ENCODE measurements at places on chromosomes 5 and 9.

DNA sequence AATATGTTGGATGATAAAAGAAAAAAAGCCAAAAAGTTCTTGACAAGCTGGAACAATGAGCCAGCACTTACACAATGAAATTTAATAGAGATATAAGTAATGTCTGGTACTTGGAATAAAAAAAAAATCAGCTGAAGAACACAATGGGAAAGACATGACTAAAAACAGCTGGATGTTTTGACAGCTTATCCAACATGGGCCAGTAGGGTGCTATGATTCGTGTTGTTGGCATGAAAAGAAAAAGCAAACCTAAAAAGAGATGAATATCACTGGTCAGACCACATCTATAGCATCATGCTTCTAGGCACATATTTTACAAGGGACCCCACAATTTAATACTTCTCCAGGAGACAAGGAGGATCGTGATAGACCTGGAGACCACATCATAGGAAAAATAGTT lies 175.3 kb downstream of the ARL15 start:
- no peak for DNase-seq

- DNase-seq = no peak
Observed at GRCh38 chr5:148125641-148126040, 42.7 kb upstream of the SPINK14 start.

- DNase-seq = no peak
Observed at GRCh38 chr5:22594491-22594890, 258.7 kb downstream of the CDH12 start.

GRCh38 chr9:80127920-80128319 lies 556.2 kb downstream of the TLE4 start:
- no peak for DNase-seq

DNA sequence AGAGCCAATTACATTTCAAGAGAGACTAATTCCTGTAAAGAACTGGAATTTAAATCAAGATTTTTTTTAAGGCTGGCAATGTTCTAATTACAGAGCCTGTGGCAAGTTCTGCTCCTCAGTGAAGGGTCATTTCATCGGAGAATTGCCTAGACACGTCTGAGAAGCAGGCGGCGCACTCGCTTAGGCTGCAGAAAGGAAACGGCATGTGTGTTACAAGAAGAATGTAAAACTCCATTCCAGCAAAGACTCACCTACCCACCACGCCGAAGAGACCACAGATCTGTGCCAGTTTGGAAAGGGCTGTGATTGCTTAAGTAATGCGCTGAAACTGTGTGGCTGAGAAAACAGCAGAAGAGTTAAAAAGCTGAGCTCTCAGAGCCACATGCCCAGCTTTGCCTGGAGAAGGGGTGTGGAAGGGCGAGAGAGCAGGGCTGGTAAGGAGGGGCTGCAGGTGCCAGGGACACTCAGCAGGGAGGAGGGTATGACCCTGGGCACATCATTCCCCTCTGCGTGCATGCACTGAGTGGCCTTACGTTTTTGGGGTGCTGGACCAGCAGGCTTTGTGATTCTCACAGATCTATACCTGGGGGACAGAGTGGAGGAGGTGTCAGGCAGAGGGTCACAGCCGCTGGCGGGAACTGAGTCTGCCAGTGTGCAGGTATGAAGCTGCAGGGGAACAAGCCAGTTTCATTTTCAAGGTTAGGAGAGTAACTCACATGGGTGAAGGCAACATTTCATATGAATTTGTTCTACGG lies 17.8 kb upstream of the SLC25A51 start:
- no peak for DNase-seq

DNA sequence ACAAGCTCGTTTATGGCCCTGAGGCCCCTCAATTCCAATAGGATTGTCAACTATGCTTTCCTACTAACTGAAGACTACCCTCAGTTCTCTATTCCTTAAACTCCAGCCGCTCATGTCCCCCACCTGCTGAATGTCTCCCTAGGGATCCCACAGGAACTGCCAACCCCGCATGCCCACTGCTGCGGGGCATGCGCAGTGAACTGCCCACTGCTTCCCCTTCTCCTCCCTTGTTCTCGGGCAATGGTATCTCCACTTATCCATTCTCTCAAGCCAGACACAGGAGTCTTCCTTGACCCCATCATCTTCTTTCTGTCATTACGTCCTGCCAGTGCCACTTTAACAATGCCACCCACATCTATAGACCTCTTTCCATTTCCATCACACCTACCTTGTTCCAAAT lies 90.0 kb downstream of the FGF18 start:
- no peak for DNase-seq

- DNase-seq = no peak
Observed at GRCh38 chr5:97735209-97735608, 552.2 kb upstream of the RIOK2 start.

- DNase-seq = no peak
Observed at GRCh38 chr5:17378346-17378997, 119.6 kb upstream of the TAF11L2 start.

DNA sequence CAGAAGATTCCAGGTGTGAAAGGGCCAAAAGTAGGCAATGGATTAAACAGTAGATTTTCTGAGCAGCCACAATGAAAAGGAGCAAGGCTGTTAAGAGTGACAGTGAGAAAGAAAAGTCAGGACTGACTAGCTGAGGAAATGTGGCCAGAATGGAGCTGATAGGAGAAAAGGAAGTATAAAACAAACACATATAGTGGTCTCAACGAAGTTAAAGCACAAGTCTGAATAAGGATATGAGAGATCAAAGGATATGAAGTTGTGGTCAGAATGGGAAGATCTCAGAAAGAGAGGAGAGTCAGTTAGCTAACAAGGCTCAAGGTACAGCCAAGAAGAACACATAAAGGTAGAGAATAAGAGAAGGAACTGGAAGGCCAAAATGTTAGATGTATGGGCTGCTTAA lies 39.9 kb downstream of the FNIP1 start:
- DNase-seq = no peak

GRCh38 chr5:137055271-137055872 lies 443.8 kb downstream of the SPOCK1 start:
- no peak for DNase-seq

DNA sequence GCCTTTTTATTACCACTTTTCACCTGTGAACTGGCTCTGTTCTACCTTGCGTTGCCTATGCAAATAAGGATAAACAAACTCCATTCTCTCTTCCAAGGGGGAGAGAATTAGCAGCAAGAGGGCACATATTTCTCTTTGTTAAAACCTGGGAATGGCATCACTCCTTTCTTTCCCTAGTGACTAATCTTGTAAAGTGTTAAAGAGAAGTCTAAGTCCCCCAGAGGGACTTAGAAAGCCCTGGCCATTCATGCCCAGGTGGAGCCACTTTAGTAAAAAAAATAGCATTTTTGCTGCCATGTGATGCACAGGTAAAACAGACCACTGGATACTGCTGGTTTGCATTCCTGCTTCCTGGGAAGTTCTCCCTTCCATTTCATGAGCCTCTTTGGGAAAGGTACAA lies 148.4 kb downstream of the MAN2A1 start:
- DNase-seq = no peak

DNA sequence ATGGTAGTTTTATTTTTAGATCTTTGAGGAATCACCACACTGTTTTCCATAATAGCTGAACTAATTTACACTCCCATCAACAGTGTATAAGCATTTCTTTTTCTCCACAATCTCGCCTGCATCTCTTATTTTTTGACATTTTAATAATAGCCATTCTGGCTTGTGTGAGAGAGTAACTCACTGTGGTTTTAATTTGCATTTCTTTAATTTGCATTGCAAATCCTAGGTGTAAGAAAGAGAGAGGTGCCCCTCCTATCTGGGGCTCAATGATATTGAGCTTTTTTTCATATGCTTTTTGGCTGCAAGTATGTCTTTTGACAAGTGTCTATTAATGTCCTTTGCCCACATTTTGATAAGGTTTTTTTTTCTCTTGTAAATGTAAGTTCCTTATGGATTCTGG lies 106.3 kb upstream of the SLC27A6 start:
- DNase-seq = no peak

GRCh38 chr5:177372910-177373309 lies 11.3 kb upstream of the SLC34A1 start:
- no peak for DNase-seq

- no peak for DNase-seq
Observed at GRCh38 chr5:78586251-78586650, 62.3 kb downstream of the LHFPL2 start.

GRCh38 chr5:158313027-158313732 lies 454.2 kb upstream of the CLINT1 start:
- no peak for DNase-seq

DNA sequence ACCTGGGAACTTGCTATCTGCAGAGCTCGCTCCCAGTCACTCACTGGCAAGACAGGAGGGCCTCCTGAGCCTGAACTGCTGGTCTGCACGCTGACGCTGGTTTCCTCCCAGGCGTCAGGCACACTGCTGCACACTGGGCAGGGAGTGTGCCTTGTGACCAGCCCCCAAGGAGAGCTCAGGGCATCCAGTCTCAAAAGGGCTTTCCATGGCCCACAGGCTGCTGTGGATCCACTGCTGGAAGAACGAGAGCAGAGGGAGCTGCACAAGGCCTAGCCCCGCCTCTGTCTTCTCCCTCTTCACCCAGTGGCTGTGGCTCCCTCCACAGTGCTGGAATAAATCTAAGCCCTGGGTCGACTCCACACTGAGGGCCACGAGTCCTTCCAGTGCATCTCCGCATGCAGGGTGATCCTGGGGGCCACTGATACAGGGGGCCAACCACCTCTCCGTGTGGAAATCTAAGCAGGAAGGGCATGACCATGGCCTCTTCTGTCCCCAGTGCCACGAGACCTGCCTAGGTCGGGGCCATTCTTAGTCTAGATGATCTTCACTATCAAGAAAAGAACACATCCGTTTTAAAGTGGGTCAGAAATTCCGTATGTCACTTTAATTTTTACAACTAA lies 93.6 kb downstream of the CAMSAP1 start:
- DNase-seq = no peak

- DNase-seq = no peak
Observed at GRCh38 chr5:115785381-115786065, 30.9 kb downstream of the CDO1 start.

DNA sequence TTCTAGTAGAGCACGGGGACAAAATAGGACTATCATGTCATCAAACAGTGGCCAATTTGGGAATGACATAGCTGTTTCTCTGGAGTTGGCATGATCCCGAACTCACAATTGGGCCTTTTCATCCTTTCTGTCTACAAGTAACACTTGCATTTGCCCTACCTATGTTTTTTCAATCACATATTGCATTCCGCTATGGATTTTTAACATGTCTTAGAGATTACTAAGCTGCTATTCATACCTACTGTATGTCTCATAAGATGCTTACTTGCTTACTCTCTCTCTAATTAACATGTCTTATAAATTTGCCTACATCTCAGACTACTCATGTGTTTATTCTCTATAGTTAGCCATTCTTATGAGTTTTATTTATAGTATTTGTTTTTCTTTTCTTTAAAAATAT lies 341.2 kb upstream of the CTNND2 start:
- DNase-seq = no peak

DNA sequence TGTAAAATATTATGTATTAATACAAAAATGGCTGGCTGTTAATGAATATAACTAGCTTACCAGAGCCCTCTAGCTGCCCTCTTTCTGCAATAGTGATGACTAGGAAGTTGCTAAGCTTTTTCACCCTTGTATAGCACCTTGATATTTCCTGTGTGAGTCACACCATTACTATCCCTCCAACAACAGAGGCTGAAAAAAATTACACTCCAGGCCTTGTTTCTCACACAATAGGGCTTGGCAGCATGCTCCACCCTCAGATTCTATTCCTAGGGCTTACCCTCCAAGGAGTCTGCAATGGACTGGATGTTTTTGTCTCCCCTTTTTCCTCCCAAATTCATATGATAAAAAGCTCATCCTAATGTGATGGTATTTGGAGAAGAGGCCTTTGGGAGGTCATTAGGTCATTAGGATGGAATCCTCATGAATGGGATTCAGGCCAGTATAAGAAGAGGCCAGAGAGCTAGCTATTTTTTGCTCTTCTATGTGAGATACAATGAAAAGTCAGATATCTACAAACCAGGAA lies 184.6 kb upstream of the MAP1B start:
- no peak for DNase-seq

- no peak for DNase-seq
Observed at GRCh38 chr9:19488721-19489120, 79.9 kb downstream of the ACER2 start.

- DNase-seq = no peak
Observed at GRCh38 chr5:12652201-12652600, 748.0 kb upstream of the CTNND2 start.

- DNase-seq = no peak
Observed at GRCh38 chr5:116410336-116410890, 164.2 kb downstream of the SEMA6A start.

- DNase-seq = no peak
Observed at GRCh38 chr5:91252916-91253315, 130.2 kb downstream of the ARRDC3 start.

- DNase-seq = no peak
Observed at GRCh38 chr5:127950707-127951391, 132.7 kb upstream of the SLC12A2 start.

DNA sequence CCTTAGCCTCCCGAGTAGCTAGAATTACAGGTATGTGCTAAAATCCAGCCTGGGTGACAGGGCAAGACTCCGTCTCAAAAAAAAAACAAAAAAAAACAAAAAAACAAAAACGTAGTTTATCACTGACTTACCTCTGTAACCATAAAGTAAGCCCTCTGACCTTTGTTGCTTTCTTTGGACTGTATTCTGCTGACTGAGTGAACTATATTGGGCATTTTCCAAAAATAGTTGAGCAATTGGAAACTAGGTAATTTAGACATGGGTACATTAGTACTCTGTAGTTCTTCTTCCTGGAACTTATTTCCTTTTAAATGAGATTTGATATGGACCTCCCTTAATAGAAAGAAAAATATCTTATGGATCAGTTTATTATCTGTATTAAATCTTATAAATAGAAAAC lies 66.6 kb downstream of the ANKHD1 start:
- no peak for DNase-seq

DNA sequence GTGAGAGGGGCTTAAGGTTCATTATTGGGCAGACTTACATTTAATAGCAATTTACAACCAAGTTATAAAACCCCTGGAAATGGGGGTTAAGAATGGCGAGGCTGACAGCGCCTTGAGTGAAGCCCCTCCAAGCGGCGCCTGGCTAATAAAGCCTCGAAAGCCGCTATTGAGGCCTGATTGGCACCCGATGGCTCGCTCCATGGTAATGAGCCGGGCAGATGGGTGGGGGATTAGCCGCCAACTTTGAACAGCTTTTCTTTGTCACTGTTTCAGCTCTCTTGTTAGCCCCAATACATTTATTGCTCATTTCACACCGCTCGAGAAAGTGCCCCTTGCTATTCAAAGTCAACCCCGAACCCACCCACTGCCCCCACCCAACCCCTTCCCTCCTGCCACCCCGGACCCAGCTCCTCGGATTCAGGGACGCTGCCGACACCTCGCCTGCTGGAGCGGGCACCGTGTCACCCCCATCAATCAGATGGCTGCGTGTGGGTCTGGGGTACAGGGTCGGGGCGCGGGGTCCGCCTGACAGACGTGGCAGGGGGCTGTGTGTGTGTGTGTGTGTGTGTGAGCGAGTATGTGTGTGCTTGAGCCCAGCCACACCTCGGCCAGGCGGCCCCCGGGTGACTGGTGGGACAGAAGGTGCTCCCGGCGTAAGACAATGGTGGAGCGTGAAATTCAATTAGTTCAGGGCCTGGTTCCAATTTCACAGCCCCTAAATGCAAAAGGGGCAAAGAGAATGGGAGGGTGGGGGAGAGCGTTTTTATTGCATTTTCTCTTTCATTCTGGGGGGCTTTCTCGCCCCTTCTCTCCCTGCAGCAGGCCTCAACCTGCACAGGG lies 34.2 kb downstream of the ASS1 start:
- DNase-seq = no peak

GRCh38 chr5:96758621-96759020 lies 49.1 kb downstream of the ERAP1 start:
- DNase-seq = no peak

GRCh38 chr5:59097712-59098111 lies 514.8 kb downstream of the RAB3C start:
- no peak for DNase-seq

Measured in naive thymus-derived CD8-positive, alpha-beta T cell (primary cell).